ENCODE measurements at places on chromosomes 5 and 9.
A peak's percentile ranks its signal among the peaks of the same experiment; 100 is the strongest.

DNA sequence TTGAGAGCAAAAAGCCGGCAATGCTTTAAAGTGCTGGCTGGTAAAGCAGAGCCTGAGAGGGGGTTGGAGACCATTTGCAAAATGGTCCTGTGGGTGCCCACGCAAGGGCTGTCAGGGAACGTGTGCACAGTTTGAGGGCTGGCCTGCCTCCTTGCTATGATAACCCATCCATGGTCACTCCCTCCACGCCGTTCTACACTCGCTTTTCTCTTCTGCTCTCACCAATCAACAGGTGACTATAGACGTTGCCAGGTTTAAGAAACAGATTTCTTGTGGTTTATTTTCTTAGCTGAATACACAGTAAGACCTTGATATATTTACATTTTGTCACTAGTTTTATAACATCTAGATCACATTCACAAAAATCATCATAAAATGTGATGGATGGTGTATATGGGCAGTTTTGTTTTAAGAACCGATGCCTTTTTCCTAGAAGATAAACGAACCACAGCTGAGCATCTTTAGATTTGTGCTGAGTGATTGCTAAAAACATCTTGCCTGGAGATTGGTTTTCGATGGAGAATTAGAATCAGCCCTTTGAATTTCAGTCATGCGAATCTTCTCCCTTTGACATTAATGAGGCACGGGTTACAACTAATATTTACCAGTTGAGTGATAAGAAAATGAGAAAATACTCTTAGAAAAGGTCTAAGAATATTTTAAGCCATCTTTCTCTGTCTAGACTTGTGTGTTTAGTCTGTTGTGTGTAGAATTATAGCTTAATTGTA lies 13.9 kb downstream of the MAP1B start:
- DNase-seq = no peak

DNA sequence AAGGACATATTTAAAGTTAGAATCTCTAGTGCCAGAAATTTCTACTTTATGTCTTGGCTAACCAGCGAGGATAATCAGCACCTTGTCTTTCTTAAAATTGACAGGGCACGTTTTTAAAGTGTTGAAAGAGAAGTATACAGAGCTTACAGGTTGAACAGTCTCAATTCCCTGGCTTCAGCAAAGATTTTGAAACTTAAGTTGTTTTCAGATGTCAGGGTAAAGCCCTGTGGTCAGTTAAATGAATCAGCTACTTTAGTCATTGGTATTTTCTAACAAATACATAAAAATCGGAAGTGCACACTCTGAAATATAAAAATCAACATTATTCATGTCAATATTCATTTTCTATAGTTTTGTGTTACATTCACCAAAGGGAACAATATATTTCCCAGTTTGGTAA lies 29.1 kb downstream of the SNCAIP start:
- no peak for DNase-seq

DNA sequence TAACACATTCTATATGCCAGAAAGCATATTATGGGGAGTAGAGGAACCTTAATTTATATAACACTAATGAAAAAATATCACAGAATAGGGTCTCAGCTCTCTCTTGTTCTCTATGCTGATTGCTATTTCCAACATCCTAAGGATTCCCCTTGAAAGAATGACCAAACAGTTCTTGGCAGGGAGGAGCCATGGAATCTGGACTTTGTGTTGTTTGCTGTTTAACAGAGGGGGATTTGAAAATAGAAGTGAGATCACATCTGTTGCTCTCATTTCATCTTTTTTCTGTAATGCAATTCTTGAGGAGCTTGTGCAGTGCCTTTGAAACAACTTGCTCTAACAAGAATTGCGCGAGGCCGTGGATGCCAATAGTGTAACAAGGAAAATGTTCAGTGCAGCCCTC lies 755.3 kb downstream of the TLE1 start:
- no peak for DNase-seq

- DNase-seq = no peak
Measured at GRCh38 chr9:76901801-76902200, 4.1 kb downstream of the PRUNE2 start.

DNA sequence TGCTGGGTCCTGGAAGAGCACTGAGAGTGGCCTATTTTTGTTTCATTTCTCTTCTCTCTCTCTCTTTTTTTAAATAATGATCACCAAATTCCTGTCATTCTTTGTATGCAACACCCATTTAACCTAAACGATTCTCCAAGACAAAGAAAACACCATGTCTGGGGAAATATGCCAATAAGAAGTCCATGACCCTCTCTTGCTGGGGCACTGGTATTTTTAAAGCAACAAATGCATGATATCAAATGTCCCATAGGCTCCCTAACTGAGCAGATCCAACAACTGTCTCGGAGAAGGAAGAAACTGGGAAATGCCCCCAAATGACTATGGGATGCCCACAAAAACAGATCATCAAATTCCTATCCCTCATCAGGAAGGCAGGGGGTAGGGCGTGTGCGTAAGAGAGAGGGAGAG lies 567.4 kb downstream of the CCDC171 start:
- DNase-seq = no peak

- DNase-seq = no peak
Measured at GRCh38 chr5:94903726-94904125, 285.3 kb downstream of the SLF1 start.

- DNase-seq = no peak
Measured at GRCh38 chr5:136686192-136686872, 321.0 kb upstream of the TRPC7 start.

GRCh38 chr5:126009566-126009965 lies 413.6 kb upstream of the GRAMD2B start:
- DNase-seq = no peak

GRCh38 chr5:6822068-6822467 lies 108.8 kb downstream of the TENT4A start:
- no peak for DNase-seq

- DNase-seq = no peak
Measured at GRCh38 chr5:98144710-98145109, 628.8 kb upstream of the RGMB start.

DNA sequence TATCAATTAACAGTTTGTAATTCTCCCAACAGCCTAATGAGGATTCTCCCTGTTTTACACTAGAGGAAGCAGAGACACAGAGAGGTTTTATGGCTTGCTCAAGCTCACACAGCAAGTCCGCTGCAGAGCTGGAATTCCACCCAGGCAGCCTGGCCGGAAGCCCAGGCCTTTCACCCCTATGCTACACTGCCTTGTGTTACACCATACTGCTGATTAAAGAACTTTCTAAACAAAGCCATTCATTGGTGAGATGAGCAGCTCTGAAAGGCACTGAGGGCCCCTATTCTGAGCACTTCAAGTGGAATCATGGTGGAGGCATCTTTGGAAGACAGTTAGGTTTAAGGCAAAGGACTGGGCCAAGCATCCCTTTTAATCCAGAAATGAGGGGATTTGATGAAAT lies 14.7 kb upstream of the LARP1 start:
- no peak for DNase-seq

GRCh38 chr5:149902177-149902576 lies 42.4 kb downstream of the PDE6A start:
- no peak for DNase-seq

- no peak for DNase-seq
Measured at GRCh38 chr5:145787996-145788395, 47.1 kb downstream of the PRELID2 start.

- no peak for DNase-seq
Measured at GRCh38 chr5:915946-916345, 23.3 kb downstream of the TRIP13 start.

- DNase-seq = no peak
Measured at GRCh38 chr9:85089188-85089969, 419.9 kb downstream of the NTRK2 start.

DNA sequence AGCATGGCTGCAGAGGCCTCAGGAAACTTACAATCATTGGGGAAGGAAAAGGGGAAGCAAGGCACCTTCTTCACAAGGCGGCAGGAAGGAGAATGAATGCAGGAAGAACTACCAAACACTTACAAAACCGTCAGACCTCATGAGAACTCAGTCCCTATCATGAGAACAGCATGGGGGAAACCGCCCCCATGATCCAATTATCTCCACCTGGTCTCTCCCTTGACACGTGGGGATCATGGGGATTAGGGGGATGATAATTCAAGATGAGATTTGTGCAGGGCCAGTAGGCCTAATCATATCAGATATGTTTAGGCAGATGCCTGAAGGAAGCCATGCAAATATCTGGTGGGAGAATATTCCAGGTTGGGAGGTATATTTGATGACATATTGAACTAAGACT lies 1176.4 kb upstream of the CDH18 start:
- no peak for DNase-seq

DNA sequence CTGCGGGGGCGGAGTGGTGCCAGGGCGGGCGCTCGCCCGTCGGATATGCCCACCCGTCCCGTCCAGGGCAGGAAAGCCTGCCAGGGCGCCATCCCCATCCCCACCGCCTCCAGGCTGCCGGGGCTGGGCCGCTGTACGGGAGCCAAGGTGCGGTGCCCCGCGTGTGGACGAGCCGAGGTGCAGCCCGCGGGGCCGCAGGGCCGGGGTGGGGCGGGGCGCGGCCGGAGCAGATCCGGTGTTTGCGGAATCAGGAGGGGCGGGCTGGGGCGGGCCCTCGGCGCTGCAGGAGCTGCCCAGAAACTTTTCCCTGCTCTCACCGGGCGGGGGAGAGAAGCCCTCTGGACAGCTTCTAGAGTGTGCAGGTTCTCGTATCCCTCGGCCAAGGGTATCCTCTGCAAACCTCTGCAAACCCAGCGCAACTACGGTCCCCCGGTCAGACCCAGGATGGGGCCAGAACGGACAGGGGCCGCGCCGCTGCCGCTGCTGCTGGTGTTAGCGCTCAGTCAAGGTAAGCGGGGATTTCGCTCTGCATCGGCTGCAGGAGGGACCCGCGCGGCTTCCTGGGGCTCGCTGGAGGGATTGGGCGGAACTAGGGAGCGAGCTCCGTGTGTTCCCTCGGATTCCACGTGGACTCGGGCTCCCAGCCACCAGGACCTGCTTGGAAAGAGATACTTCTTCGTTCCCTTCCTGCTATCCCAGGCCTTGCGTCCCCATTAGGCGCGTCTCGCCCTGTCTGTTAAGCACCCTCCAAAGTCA lies at the start of gene ITGA2:
TSS of gene ITGA2 (plus strand) at position 328 of the 756 bp plus-strand sequence. CDS start at position 445, 117 bp downstream.
- DNase-seq = peak; percentile 2

GRCh38 chr5:157558041-157558595 lies 17.5 kb downstream of the ADAM19 start:
- no peak for DNase-seq

DNA sequence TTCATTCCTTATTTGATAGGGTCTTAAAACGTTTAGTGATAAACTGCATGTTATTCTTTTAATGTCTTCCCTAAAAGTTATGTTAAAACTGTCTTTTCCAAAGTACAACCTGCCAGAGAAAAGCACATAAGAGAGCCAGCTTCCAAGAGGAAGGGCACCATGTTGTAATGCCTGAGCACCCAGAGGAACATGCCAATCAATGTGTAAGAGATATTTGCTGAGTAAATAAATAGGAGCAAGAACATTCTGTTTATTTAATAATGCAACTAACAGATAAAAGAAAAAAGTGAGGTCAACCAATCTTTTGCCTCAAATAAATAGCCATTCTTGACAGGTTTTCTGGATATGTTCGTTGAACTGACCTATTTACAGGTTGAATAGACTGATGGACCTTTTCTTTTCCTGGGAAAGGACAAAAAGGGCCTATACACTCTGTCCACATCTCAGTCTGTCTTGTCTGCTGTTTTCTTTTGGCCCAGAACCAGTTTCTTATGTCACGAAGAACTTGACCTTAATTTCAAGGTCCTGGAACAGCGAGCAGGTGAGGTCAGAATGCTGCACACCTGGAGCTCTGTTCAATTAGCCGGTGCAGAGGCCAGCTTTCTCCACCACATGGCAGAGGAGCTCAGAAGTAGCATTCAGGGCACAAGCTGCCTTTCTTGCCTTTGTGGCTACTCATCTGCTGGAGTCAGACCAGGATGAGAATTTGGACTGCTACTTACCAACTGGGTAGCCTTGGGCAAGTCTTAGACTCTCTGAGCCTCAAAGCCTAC lies 77.7 kb downstream of the PLCXD3 start:
- no peak for DNase-seq

GRCh38 chr5:12023614-12024241 lies 119.5 kb upstream of the CTNND2 start:
- no peak for DNase-seq

DNA sequence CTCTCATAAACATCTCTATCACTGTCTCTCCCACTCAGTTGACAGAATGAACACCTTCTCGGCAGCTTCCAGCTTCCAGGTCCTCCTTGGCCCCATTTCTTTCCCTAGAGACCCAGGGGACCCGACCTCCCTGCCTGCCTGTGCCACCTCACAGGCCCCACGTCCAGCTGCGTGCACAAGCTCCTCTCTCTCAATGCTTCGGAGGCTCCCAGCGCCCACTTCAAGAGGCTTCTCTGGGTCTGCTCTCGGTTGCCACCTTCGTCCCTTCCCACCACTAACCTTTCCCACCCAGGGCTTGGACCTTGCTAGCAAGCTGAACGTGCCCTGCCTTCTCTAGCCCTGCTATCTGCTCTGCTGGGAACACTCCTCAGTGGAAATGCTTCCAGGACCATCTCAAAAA lies 2.8 kb upstream of the N4BP3 start:
- no peak for DNase-seq

- no peak for DNase-seq
Measured at GRCh38 chr5:145531038-145531734, 304.0 kb downstream of the PRELID2 start.

DNA sequence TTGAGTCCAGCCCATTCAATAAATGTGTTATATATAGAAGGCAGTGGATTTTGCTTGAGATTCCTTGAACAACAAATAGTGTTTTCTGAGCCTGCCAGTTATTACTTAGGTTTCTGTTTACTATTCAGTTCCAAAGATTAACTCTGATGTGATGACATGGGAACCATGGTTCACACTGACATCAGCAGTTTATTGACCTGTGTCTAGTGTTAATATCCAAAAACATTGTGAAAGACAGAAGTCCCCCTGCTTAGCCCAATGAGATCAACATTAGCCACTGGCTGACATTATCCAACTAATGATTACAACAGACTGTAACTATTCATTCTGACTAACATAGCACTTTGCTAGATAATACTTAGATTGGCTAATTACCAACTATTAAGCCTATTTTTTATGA lies 14.9 kb downstream of the APBA1 start:
- DNase-seq = no peak

- DNase-seq = no peak
Measured at GRCh38 chr5:3027866-3028635, 276.6 kb upstream of the IRX2 start.

DNA sequence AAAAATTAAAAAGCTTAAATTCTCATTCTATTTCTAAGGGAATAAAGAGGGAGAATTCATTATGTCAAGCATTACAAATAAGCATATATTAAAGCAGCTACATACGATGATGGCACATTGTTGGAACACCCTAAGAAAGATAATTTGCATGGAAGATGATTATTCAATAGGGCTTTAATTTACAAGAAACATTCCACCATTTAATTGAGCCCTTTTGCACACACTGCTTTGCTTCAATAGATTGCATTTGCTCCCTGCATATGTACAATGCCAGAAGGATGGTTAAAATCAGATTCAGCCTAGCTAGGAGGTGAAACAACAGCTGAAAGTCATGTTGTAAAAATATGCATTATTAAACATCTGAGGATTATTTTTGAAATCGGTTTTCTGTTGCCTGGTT lies 21.8 kb downstream of the KIAA1958 start:
- no peak for DNase-seq

GRCh38 chr5:14272548-14273205 lies 129.5 kb downstream of the TRIO start:
- no peak for DNase-seq

Measured in activated CD4-positive, CD25-positive, alpha-beta regulatory T cell (primary cell).